Thyroid gland (tissue), 4 donors: ENCODE measurements at places on chromosomes 1 and 21.

GRCh38 chr1:157069601-157070000 is 24.1 kb upstream of the ARHGEF11 start:
- DNase-seq = no peak

DNA sequence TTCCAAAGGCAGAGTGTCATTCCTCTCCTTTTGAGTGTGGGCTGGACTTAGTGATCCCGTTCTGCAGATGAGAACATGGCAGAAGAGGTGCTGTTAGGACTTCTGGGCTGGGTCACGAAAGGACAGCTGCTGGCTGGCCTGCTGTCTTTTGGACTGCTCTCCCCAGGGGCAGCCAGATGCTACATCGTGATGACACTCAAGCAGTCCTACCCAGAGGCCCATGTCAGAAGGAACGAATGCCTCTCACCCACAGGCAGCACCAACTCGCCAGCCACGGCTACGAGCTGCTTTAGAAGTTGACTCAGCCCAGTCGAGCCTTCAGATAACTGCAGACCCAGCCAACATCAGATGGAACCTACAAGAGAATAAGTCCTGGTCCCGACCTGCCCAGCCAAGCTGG is 156.5 kb downstream of the KCNJ6 start:
- DNase-seq = no peak

- no peak for DNase-seq
Measured at GRCh38 chr1:6206520-6206855, 569 bp downstream of the RNF207 start.

DNA sequence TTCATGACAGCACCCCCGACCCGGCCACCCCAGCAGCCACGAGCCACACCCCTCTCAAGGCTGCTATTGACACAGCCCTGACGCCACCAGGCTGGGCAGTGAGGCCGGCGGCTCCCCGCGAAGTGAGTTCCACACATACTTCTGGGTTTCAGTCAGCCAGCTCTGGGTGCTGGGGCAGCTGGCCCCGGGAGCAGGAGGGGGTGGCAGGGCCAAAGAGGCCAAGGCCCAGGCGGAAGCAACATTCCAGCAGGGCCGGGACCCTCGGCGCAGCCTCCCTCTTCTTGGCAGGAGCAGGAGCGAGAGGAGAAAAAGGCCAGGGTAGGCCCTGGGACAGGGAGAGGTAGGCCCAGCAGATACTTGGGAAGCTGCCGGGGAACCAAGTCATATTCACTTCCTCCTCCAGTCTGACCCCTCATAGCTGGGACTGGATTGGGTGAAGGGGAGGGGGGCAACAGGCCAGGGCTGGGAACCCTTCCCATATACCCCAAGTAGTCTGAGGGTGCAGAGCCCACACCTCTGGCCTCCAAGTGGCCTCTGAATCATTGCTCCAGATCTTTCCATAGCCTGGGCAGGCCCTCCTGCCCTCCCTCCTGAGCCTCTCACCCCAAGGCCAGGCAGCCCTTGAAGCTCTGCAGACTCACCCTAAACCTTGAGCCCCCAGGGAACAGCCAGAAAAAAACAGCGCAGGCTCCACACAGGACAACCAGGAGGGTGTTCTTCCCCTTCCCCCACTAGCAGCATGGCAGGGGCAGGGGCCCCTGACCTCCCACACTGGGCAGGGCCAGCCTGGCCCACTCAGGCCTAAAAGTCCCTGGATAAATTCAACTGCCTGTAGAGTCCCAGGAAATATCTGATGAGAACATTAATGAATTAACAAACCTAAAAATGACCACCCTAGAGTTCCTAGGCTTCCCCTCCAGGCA is 5.7 kb downstream of the HSPG2 start:
- DNase-seq = peak; percentile 77

DNA sequence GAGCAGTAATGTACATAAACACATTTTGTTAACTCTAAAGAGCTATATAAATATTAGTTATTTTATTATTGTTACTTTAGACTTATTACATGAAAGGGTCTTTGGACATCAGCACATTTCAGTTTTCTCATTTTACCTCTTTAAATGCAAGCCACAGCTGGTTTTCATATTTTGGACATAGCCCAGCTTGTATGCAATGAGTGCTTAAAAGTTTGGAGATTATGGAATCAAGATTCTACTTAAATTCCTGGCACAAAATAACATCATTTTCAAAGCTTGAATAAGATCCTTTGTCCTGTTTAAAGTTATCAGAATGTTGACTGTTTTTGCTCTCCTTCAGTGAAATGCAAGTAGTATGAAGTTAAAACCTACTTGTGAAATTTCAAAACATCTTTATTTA is 15.5 kb upstream of the LEPR start:
- no peak for DNase-seq

DNA sequence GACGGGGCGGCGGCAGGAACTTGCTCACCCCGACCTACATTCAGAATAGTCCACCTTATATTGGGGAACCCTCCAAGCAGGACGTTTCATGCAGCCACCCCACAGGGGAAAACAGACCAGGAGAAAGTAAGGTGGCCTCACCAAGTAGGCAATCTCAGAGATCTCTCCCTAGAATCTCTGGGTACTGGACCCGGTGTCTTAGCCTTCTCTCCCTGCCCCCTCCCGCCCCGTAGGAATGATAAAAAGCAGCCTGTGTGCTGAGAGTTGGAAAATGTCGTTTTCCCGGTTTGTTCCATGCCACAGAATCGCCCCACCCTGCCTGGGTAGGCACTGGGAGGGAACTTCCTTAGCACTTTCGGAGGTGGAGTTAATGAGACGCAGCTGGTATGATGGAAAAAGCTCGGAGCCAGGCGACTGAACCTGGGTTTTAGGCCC is 789 bp upstream of the PTPN14 start:
- DNase-seq = peak; percentile 85

DNA sequence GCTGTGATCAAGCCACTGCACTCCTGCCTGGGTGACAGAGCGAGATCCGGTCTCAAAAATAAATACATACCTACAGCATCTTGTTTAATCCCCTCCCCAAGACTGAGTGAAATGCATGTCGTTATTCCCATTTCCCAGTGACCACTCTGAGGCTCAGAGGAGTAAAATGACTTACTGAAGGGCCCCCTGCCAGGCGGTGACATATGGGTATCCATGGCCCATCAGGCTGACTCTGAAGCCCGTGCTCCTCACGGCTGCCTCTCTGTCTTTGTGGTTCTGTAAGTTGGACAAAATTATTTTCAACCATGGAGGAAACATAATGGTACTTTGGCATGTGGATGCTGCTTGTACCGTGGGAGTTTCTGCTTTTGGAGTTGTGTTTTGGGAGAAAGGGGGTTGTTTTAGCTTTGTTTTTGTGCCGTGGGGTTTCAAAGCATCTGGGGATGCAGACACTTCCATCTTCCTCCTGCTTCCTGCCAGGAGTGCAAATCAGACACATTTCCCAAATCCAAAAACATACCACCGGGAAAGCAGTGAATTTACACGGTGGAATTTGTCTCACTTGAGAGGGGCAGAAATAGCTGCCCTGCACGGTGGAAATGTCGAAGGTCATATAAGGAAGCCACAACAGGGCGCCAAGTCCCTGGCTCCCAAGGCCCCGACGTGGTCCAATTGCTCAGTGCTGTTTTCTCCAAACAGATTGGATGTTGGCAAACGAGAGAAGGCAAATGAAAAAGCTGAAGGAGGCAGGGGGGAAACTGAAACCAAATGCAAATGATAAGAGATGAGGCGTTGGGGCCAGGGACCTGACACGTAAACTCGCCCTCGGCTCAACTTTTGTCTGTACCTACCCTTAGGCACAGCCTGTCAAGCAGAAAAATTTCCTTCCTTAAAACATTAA is 17.1 kb upstream of the PINK1 start:
- DNase-seq = no peak

GRCh38 chr1:41711581-41711980 is 207.1 kb downstream of the HIVEP3 start:
- no peak for DNase-seq

- DNase-seq = no peak
Measured at GRCh38 chr1:3924825-3925220, 24.8 kb upstream of the C1orf174 start.

DNA sequence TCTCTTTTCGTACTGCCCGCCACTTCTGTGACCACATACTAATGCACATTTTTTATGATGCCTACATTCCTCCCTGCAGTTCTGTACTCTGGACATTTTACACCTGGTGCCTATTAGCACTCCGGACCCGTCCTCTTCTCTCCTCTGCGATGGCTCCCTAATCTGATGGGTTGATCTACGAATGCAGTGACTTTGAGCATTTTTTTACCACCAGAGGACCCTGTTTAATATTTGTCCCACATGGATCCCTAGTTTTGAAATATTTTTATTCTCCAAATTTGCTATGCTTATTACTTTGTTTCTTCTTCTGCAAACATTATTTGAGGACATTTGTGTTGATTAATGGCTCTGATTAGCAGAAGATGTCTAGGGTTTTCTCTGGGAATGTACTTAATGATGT is 5.2 kb downstream of the PPFIA4 start:
- no peak for DNase-seq

GRCh38 chr1:234768569-234769283 is 158.7 kb upstream of the IRF2BP2 start:
- no peak for DNase-seq

- no peak for DNase-seq
Measured at GRCh38 chr1:178506177-178506576, 6.7 kb upstream of the TEX35 start.

GRCh38 chr1:7621334-7622219 is 149.5 kb upstream of the VAMP3 start:
- no peak for DNase-seq

DNA sequence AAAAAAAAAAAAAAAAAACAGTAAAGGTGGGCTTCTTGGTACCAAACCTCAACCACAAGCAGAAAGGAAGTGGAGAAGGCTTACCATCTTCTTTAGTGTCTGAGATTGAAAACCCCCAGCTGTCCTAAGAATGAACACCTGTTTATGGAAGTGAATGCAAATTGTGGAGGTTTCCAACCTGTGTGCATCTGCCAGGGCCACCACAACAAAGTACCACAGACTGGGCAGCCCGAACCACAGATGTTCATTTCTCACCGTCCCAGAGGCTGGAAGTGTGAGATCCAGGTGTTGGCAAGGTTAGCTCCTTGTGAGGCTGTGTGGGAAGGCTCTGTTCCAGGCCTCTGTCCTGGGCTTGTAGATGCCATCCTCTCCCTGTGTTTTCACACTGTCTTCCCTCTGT is 348.7 kb downstream of the SETD4 start:
- no peak for DNase-seq

GRCh38 chr1:21216835-21217811 is 40.4 kb upstream of the EIF4G3 start:
- DNase-seq = peak; percentile 55

GRCh38 chr1:109239409-109240068 is 9.8 kb upstream of the CELSR2 start:
- DNase-seq = peak; percentile 70

DNA sequence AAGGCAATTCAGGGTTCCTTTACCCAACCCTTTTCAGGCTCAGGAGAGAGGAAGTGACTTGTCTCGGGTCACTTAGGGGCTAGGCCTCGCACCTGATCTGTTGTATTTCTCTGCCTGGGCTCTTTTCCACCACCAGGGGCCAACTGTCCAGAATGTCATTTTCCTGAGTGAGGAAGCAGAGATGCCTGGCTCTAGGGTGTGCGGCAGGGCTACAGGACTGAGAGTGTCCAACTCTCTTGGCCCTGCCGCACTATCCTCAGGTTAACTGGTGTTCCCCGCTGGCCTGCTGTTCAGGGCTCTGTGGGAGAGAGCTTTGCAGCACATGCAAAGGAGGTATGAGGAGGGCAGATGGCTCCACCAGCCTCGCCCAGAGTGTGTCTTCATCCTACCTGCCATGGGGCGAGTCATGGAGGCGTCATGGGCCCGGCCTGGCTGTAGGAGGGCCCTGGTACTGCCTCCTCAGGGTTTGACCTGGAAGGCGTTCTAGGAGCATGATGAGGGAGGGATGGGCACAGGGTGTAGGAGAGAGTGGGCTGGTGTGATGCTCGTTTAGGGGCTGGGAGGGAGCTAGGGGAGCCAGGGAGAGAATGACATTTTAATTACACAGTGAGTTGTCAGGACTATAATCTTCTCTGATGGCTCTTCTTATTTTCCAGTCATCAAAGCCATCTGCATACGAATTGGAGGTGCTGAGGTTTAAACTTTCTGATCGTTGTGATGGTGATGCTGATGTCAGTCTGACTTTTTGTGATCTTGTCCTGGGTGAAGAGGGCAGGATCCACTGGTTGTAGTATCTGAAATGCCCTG is 128.3 kb downstream of the NOS1AP start:
- no peak for DNase-seq

- no peak for DNase-seq
Measured at GRCh38 chr1:18743233-18743632, 112.6 kb downstream of the PAX7 start.
